ENCODE measurements at places on chromosomes 2 and 18. TPM values are rescaled to one million over a fixed set of nuclear protein-coding genes. Genes with fewer than 3 reads are reported as not detected.

- DNase-seq, result no peak
These were observed 96.7 kb downstream of the SH3BP4 start for GRCh38 chr2:235048549-235048948.

ST8SIA5 gene
- total RNA-seq, result 75.3 TPM

DNA sequence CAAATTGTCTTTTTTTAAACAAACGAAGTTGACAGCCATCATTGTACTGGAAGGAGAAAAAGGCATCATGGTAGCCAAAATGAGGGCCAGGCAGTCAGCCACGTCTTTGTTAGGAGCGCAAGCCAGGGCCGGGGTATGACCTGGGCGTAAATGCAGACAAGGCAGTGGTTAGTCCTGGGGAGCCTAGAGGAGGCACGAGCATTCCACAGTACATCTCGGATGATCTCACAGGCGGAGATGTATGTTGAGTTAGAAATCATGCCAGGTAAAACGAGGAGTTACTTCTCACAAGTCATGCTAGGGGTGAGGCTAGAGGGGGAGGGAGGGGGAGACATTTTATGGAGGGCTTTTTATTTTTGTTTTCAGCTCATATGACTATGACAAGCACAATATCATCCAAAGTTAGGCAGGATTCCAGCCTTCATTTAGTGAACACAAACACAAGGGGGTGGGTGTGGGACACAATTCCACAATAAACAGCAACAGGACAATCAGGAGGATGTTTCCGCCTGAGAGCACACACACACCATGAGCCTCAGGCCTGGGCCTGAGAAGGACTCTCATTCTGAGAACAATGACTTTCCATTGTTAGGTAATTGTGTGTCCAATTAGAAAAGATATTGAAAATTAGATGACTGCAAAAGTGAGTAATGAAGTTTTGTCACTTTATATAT is 64.4 kb upstream of the PGAP1 start:
- no peak for DNase-seq

DNA sequence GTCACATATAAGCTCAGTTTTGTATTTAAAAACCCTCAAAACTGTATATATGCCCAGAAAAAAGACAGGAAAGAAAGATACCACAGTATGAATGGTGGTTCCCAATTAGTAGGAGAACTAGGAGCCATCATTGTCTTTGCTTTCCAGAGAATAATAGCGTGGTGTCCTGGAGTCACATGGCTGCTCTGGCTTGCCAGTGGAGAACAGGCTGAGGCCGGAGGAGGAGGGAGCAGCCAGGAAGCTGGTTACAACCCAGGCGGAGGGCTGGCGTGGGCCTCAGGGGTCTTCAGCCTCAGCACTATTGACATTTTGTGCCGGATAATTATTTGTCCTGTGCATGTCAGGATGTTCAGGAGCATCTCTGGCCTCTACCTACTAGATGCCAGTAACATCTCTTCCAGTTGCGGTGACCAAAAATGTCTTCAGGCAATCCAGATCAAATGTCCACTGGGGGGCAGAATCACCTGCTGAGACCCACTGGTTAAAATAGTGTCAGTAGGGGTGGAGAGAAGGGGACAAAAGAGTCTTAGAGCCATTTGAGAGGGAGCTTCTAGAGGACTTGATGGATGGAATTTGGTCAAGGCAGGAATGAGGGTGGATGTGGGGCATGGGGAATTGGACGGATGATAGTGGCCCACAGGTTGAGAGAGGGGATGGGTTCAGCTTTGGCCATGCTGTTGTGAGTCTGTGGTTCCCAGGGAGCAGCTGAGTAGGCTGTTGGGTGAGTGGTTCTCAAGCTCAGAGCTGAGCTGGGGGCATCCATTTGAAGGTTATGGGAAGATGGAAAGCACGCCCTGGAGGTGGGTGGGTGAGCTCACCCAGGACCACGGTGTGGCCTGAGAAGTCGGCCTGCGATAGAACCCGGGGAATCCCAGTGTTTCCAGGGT is 144.9 kb downstream of the AGAP1 start:
- DNase-seq, result peak; percentile 57

DNA sequence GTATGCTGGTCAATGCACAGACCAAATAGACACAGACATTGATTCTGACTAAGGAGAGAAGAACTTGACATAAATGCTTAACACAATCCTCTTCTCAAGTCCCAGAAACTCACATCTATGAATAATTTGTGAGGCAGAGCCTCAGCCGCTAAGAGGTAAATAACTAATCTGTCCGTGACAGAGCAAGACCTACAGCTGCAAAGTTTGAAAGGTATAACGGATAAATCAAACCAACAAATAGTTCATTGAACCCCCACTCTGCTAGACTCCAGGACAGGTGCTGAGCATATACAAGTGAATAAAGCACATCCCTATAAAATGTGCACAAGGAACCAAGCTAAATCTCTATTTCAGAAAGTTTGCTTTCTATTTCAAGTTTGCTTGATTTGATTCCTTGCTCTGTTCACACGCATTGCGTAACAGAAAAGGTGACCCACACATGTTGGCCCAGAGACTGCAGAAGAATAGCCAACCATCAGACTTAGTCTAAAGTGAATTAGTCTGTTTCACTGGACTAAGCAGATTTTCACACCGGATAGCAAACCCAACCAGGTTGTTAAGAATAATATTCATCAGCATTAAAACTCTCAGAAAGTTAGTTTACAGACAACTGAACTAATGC is 51.7 kb downstream of the NCKAP5 start:
- DNase-seq, result no peak

C1GALT1C1L gene
- 1.7 TPM for total RNA-seq

PPP1R1C gene
- total RNA-seq, result 2.5 TPM

SMARCAL1 gene
- 26.9 TPM for total RNA-seq

CAPN14 gene
- total RNA-seq, result 0.65 TPM

FBXO36 gene
- 7.2 TPM for total RNA-seq

AQP12B gene
- not detected for total RNA-seq

DYNAP gene
- total RNA-seq, result not detected

PDCD1 gene
- not detected for total RNA-seq

GRCh38 chr18:13218368-13218991 is at the start of gene LDLRAD4:
Gene LDLRAD4, plus strand, starts transcription at chr18:13218760.
- DNase-seq, result no peak

All from dorsolateral prefrontal cortex (tissue), 122 donors.